Regular cardiac myocyte (primary cell): ENCODE measurements at places on chromosomes 7 and 10. TPM values are rescaled to one million over a fixed set of nuclear protein-coding genes. Genes with fewer than 3 reads are reported as not detected.

GPR15LG gene
- not detected in 2 replicates for total RNA-seq

OGDHL gene
- total RNA-seq: 0.28 and 0.38 TPM in 2 replicates

SH2D4B gene
- total RNA-seq: under 0.01 TPM in 2 replicates

EPC1 gene
- 11.3 and 11.7 TPM in 2 replicates for total RNA-seq

SNCG gene
- total RNA-seq: 26.3 and 36.1 TPM in 2 replicates

PCLO gene
- 0.19 and 0.56 TPM in 2 replicates for total RNA-seq

DENND2A gene
- total RNA-seq: 0.96 and 11.3 TPM in 2 replicates
